ENCODE measurements at places on chromosomes 12 and 14.

- DNase-seq, result no peak
Observed at GRCh38 chr14:34340025-34340625, 121.9 kb downstream of the SPTSSA start.

- no peak for DNase-seq
Observed at GRCh38 chr12:12890543-12891079, 751 bp upstream of the GPRC5A start.

DNA sequence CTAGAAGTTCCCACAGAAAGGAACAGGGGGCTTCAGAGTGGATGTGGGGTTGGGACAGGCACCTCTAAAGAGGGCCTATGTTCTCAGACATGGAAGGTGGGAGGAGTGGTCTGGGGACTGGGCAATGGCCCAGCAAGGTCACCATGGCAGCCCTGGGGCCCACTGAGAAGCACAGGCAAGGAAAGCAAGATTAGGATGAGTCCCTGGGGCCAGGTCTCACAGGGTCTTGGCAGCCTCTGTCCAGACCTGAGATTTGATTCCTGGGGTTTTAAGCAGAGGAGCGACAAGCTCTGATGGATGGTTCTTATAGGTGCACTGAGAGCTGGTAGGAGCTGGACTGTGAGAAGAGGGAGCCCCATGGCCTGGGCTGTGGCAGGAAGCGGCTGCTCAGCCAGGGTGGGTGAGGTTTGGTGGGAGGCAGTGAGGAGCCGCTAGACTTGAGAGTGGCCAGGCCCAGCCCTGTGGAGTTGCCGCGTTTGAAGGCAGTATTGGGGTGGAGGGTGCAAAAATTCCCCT, 44.0 kb downstream of the DLK1 start:
- DNase-seq, result no peak

DNA sequence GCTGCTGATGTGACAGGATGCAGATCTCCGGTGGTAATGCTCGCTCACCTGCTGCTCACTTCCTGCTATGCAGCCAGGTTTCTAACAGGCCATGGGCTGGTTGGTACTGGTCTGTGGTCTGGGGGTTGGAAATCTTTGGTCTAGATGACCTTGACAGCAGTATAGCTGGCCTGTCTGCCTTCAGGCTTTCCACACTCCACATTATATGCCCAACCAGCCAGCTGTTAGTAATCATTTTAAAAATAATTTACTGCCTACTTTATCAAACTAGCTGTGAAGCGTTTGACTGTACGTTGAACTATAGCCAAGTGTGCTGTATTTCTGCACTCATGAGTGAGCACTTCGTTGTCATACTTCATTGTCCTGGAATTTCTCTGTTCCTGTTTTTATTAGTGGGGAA, 424.0 kb upstream of the GARIN6 start:
- no peak for DNase-seq

- DNase-seq, result no peak
Observed at GRCh38 chr14:31785574-31785973, 224.4 kb downstream of the NUBPL start.

- DNase-seq, result no peak
Observed at GRCh38 chr12:32052212-32052713, 54.4 kb upstream of the BICD1 start.

DNA sequence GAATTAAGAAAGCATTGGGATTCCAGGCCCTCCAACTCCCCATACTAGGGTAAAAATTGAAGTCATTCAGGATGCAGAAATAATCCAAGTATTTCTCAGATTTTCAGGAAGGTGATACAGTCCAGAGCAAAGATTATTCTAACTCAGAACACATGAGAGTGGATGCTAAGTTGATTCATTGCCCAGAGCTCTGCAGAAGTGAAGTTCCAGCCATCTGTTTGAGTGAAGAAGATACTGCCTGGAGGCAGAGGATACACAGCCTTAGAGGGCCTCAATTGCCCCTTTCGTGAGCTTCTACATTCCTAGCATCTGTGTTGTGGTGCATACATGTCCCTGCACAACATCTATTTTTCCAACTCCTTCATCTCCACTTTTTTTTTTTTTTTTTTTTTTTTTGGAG, 36.9 kb upstream of the SMUG1 start:
- DNase-seq, result no peak

- peak; percentile 63 for DNase-seq
Observed at GRCh38 chr12:121803861-121804416, at the start of gene SETD1B. TSS of gene SETD1B (plus strand) at chr12:121804009. CDS start at chr12:121804738, 729 bp downstream.

- DNase-seq, result no peak
Observed at GRCh38 chr14:75361041-75361440, 66.8 kb upstream of the JDP2 start.

DNA sequence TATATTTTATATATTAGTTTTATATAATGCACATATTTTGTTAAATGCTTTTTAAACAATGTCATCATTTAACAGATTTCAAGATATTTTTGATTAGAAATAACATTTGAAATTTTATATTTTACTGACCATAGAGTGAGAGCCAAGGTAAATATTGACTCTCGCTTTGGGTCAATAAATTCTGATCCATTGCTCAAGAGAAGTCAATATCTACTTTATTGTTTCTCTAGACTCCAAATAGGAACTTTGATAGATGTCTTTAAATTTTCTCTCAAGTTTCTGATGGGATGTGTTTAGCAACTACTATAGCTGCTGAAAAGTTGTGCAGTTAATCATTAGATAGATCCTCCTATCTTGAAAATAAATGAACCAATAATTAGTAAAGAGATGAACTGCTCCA, 61.4 kb upstream of the ATXN7L3B start:
- DNase-seq, result no peak

- no peak for DNase-seq
Observed at GRCh38 chr12:54631988-54632728, 2.5 kb downstream of the LACRT start.

GRCh38 chr12:13536219-13536910, 339.8 kb downstream of the EMP1 start:
- no peak for DNase-seq

DNA sequence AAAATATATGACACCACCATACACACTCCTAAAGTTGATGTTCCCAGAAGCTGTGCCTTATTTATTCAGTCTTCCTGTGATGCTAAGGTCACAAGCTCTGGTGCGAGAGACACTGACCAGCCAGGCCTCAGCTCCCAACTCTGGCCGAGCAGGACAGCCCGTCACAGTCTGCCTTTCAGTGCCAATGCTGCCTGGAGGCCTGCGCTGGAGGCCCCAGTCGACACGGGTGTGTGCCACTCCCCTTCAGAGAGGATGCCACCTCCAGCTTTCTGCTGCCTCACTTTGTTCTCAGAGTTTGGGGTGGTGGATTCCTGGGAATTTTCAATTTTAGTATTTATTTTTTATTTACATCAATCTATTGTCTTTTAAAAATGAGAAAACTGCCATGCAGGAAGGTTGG, 7.3 kb upstream of the PAPLN start:
- no peak for DNase-seq

- DNase-seq, result no peak
Observed at GRCh38 chr14:69153873-69154270, 953 bp upstream of the DCAF5 start.

DNA sequence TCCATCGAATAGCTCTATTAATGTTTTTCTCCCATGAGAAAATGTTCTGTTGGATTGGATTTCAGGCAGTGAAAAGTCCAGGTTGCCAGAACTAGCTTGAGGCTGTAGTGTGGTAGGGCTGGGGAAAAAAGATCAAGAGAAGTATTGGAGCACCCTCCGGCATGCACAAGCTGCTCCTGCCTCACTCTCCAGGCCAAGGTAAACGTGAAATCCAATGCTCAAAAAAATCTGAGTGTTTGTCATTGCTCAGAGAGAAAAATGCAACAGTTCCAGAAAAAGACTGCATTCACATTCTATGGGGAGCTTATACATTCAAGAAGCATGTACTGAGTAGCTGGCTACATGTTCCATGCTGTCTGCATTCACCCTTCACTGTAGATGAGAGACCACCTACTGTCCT, 680.9 kb upstream of the TBX3 start:
- no peak for DNase-seq

GRCh38 chr14:61260939-61261776, 20.0 kb downstream of the TMEM30B start:
- no peak for DNase-seq

- no peak for DNase-seq
Observed at GRCh38 chr14:57982804-57983634, 117.1 kb upstream of the SLC35F4 start.

DNA sequence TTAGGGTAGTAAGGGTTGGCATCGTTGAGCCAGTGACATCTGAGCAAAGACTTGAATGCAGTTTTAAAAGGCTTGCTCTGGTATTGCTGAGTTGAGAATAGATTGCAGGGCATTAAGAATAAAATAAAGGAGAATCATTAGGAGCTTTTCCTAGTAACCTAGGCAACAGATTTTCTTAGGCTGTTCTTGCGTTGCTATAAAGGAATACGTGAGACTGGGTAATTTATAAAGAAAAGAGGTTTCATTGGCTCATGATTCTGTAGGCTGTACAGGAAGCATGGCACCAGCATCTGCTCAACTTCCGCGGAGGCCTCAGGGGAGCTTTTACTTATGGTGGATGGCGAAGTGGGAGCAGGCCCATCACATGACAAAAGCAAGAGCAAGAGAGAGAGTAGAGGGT, 97.4 kb downstream of the RAD51B start:
- no peak for DNase-seq

DNA sequence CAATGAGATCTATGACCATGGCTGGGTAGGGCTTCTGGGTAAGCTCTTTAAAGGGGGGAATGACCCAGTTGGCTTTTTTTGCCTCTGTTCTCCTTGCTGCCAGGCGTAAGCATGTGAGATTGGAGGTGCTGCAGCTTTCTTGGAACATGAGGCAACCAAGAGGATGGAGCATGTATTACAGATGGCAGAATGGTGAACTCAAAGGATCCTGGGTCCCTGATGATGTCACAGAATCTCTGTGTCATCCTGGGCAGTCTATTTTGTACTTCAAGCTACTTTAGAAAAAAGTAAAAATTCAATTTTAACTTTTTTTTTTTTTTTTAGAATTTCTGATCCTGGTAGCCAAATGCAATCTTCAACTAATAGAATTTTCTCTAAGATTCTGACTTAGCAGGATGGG, 8.0 kb downstream of the KRT82 start:
- DNase-seq, result no peak

DNA sequence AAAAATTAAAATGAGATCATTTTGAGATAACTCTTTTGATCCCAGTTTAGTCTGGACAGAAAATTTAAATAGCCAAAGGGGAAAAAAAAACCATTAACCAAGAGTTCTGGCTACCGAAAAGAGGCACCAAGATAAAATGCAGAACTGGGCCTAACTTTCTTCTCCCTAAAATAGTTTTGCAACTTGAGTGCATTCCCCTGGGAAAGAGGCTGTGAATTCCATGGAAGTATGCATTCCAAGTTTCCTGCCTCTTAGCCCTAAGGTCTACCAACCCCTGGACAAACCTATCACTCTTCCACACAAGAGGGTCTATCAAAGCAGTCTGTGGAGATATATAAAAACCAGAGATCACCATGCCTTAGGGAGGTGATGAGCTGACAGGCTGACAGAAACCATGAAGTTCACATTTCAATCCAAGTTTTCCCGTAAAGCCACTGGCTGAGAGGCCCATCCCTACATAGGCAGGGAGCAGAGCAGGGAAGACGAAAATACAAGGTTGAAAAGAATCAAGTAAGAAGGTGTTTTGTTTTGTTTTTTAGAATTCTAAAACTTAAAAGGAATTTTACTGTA, 33.8 kb downstream of the DCP1B start:
- no peak for DNase-seq

- DNase-seq, result no peak
Observed at GRCh38 chr14:99968941-99969340, 96.3 kb upstream of the EVL start.

DNA sequence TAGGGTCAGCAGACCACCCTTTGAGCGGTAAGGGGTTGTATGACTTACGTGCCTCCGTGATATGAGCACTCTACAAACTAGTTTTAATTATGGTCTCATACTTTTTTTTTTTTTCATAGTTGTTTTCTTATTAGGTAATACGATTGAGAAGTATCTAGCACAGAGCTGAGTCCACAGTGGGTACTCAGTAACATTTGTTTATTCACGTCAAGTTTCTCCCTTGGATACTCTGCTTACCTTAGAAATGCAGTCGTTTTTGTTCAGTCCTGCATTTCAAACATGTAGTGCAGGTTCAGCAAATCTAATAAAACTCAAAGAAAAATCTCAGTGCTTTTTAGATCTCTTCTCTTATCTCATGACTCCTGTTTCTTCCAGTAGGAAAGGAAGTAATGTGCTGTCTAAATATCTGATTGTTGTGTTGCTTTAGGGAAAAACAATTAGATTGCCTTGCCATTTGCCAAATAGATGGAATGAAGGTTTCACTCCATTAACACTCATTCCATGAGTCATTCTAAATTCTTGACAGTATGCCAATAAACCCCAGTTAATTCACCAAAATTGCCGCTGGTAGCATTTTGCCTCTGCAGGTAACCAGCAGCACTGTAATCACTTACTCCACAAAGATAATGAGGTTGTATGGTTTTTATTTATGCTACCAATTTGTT, 118.9 kb downstream of the PTCSC3 start:
- DNase-seq, result no peak

DNA sequence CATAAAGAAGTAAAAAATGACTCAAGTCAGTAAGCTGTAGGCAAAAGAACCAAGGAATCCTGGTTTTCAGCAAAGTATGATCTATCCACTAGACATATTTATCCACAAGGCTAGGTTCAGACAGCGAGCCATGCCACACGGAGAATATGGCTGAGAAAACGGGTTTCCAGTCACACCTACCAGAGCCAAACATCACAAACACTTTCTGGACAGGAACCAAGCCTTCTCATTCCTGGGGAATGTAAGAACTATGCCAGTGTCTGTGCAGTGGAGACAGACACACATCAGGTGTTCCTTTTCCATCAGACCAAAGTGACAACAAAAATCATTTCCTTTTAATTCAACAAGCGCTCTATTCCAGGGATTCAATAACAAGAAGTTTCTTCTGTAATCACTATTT, 41.1 kb downstream of the AREL1 start:
- DNase-seq, result no peak

DNA sequence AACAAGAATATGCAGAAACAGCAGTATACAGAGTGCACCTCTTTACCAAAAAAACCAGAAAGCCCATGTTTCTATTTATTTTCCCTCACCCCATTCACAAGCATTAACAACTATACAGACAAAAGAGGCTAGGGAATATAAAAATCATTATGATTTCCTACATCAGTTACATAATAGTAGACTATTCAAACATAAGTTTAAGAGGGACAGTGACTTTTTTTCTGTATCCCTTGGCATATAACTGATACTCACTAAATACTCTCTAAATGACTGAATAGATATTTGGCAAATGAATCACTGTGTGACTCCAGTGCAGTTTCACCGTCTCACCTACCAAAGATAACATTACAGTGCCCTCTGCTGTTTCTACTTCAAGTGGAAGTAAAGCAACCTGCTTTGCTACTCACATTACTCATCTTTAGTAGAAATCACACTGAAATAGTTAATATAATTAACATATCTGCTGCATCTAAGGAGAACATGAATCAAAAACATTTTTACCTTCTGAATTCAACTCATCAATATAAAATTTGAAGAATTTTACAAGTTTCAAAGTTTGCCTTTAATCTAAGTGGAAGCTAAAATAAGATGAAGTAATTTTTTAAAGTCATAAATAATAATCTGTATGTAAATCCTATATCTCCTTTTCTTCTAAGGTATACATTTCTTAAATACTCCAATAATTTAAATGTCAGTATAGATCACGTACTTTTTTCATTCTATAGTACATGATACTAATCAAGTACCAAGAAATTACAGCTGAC, 103.8 kb downstream of the OSBPL8 start:
- DNase-seq, result no peak

All from hippocampal formation (tissue), 2 donors.